ENCODE measurements at places on chromosomes 12 and 14.

GRCh38 chr12:26124446-26125399 lies at the start of gene BHLHE41:
TSS of gene BHLHE41 (minus strand) at chr12:26125037. CDS start at chr12:26124779, 258 bp downstream.
- DNase-seq = no peak

DNA sequence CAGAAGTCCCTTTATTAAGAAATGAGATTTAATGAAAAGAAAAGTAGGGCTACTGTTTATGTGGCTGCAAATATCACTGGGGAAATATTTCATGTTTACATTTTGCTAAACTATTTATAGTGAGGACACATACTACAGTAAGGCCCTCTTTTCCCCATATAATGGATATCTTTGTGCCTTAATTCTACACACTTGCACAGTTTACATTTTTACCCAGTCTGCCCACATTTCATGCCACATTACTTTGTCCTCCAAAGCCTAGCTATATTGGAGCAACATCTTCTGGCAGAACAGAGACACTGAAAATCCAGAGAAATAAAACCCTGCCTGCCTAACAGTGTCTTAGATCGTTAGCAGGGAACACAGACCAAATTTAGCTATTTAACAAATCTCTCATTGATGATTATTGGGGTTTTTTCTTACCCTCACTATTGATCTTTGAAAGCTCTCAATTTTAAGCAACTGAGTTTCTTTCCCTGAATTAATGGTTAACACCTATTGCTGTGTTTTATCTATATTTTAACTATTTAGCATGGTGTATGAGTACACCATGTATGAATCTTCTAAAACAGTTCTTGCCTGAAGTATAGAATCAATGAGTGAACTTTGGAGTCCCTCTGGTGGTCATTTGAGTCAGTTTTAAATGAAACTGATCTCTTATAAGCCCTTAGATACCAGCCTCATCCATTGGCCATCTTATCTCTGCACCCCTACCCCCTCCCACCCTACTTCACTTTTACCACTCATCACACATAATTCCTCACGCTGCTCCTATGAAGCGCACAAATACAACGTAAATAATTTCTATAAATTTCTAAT lies 170.2 kb downstream of the BCAT1 start:
- DNase-seq = no peak

DNA sequence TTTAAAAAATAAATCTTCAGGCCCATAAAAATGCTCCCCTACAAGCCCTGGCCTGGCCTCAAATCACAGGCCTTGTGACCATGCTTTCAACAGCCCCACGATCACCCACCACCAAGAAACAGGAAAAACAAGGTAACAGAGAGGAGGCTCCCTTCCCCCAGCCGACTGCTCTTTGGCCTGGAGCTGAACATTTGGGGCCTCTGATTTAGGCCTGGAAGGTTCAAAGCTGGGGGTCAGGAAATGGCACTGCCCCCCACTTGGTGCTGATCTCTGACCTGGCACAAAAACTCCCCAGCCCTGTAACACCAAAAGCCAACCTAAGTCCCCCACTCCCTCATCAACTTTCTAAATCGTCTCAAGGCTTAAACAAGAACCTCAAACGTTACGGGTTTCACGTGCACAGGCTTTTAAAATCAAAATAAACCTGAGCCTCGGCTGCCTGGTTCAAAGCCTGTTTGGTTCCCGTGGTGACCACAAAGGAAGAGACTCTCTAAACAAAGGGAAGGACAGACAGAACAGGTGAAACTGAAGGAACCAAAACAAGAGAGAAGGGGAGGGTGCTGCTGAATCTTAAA lies 9.0 kb downstream of the ACTN1 start:
- DNase-seq = no peak

GRCh38 chr12:3913278-3913677 lies 40.1 kb upstream of the PARP11 start:
- no peak for DNase-seq

GRCh38 chr14:24339284-24340151 lies at the start of gene RIPK3:
TSS of gene RIPK3 (minus strand) at chr14:24339991. CDS start at chr14:24339826, 165 bp downstream.
- peak; percentile 39 for DNase-seq

- DNase-seq = no peak
These were observed 3.4 kb upstream of the NCOR2 start for GRCh38 chr12:124570810-124571209.

DNA sequence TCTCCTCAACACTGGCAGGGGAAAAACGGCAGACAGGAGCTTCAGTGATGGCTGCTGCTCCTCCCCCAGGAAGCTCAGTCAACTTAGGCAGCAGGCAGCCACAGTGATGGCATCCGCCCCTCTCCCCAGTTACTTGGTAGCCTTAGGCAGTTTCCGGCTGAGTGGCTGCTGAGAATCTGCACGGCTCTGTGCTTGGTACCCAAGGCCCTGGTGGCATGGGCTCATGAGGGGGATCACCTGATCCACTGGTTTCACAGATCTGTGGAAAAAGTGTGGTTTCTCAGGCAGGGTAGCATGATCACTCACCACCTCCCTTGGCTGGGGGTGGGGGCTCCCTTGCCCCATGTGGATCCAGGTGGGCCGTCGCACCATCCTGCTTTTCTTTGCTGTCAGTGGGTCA lies 244.6 kb upstream of the MDGA2 start:
- DNase-seq = no peak

DNA sequence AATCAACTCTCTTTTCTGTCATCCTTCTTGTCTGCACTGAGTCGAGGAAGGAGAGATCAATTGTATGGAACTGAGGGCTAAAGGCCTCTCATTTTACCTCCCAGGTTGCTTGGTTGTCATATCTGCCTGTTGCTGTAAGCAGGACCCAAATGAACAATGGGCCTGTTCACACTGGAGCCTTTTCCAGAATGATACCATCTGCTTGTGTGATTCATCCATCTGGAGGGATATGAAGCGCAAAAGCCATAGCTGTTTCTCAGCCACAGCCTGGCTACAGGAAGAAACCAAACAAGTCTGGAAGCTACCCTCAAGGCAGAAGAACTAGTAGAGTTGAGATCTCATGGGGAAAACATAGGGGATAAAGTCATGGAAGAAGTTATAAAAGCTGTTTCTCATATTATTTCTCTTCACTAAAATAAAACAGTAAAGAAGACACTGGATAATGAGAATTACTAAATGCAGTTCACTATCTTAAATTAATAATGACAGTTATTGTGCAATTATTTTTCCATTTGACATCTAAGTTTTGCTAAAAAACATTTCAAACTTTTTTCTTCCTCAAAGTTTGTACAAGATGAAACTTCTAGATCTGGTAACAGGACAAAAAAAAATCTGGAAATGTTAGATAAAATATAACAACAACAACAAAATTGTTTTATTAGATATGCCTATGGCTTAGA lies 106.3 kb downstream of the SPTSSA start:
- no peak for DNase-seq

DNA sequence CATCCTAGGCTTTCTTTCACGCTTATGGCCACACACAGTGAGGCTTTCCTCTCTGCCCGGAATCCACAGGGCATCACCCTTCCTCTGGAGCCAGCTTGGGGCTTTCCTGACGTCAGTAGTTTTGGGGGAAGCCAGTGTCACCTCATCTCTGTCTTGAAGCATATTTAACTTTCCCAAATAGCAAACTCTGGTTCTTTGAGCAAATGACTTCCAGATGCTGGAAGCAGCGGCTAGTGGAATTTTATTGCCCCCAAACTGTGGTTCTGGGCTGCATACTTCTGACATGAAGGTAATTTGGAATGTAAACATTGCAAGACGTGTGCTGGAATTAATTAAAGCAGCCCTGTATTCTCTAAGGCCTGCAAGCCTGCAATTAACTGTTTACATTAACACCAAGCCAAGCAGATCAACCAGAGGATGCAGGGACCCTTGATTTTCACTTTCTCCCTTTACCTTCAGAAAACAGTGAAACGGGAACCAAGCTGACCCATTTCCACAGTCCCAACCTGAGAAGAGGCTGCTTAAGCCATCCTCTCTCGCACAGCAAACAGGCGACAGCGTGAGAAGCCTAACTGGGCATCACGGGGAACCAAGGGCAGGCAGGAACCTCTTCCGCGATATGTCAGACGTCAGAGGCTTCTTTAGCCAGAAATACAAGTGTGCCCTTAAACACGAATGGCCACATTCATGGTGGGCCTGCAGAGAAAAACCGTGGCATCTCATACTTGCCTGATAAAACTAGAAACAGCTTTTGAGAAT lies 258.4 kb downstream of the CACNA1C start:
- no peak for DNase-seq

DNA sequence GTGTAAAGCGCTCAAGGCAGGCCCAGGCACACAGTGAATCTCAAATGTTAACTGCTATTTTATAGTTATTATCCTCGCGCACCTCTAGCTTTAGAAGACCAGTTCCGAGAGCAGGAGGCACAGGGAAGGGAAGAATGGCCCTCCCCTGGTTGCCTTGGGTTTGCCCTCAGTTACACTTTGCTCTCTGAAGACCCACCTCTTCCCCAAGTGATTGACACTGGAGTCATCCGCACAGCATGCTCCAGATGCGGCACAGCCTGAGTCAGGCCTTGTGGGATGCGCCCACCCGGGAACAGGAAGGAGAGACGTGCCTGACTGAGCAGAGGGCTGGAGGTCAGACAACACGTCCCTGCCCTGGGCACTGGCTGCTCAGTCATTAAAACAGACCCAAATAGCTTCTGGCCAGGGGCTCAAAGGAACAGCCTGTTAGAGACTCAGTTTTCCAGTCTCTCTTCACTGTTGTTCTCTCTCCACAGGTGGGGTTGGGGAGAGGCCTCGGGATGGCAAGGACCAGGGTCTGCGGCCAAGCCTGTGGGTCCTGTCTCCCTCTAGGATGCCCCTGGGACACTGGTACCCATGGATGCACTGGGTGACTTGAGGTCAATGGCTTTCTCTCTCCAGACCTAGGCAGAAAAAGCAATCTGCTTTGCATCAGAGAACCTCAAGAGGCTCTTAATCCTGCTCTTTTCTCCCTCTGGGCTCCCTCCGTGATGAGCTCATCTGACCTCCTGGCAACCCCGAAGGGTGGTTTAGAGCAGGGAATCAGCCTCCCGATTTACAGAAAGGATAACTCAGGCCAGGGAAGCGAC lies 13.6 kb upstream of the MLXIP start:
- DNase-seq = no peak

Measured in T-helper 22 cell (primary cell).